ENCODE measurements at places on chromosomes 6 and 20.

GRCh38 chr6:43929511-43929910 lies 159.5 kb downstream of the VEGFA start:
- no peak for DNase-seq

GRCh38 chr6:98880486-98880885 lies 46.1 kb downstream of the POU3F2 start:
- DNase-seq, result no peak

DNA sequence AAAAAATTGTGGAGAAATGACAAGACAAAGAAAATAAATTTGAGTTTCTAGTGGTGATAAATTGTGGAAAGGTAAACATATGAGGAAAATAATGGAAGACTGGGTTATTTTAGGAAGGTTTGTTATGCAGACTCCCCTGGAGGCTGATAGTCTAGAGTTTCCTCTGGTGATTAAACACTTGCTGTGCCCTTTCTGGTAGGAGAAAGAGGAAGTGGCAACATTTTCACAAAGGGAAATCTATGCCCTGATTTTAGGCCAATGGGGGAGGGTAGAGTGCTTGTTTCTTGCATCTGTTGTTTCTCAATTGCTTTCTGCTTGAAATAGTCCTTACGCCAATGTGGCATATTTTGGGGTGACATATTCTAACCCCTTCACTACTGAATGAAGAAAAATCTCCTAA lies 129.1 kb upstream of the DOK5 start:
- DNase-seq, result no peak

- DNase-seq, result no peak
Observed at GRCh38 chr20:3515379-3516170, 44.8 kb downstream of the ATRN start.

DNA sequence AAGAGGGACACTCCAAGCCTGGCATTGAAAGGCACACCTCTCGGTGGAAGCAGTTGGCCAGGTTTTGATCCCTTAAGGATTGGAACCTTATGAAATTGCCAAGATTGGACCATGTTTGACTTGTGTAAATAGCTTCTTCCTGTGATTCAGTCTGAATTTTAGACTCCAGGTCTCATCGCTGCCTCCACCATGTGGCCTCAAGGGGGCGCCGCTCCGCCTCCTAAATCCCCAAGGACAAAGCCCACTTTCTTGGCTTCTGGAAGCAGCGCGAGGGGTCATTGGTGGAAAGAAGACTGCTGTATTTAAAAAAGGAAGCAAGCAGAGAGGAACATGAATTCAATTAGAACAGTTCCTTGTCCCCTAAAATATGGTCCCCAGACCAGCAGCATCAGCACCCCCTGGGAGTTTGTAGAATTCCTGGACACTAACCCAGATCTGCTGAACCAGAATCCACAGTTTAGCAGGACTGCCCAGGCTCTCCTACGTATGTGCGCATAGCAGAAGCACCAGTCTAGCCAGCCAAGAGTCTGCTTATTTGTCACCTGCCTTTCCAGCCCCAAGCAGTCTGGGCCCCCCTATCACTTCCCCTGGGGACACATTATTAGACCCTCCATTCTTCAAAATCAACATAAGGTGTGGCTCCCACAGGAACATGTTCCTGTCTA lies 108.5 kb downstream of the LY86 start:
- peak; percentile 46 for DNase-seq

DNA sequence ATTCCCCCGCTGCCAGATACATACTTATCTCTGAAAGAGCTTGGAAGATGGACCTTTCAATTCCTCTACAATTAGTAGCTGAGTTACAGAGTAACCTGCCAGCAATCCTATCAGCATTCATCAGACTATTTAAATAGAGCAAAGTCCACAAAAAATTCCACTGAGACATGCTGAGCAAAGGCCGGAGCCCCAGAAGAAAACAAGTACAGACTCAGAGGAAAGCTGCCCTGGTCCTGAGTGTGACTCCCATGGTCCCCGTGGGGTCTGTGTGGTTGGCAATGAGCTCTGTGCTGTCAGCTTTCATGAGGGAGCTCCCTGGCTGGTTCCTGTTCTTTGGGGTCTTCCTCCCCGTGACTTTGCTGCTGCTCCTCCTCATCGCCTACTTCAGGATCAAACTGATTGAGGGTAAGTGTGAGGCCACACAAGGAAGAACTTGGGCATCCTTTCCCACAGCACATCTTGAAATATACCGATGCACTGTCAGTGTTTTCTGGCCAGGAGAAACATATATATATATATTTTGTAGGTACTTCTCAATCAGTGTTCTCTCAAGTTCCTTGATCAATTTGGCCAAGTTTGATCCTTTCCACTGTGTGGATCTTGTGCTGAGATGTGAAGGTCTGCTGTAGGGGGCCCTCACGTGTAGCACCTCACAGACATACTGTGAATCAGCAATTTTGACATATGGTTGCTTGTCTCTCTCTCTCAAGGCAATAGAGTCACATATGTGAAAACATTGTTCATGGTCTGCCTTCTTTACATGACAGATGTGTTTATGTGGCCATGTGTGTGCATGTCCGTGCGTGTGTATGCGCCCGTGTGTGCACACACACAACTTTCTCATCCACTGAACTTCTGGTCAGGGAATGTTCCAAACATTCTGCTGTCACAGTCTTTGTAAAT lies at the start of gene SMLR1:
TSS of gene SMLR1 (plus strand) at position 160 of the 903 bp plus-strand sequence. CDS start at position 168, 8 bp downstream.
- DNase-seq, result no peak

- DNase-seq, result no peak
Observed at GRCh38 chr6:121848523-121849255, 413.2 kb downstream of the GJA1 start.

GRCh38 chr6:165245287-165245686 lies 64.1 kb downstream of the C6orf118 start:
- DNase-seq, result peak; percentile 12

GRCh38 chr6:44855562-44856411 lies 468.3 kb downstream of the CDC5L start:
- peak; percentile 44 for DNase-seq

- no peak for DNase-seq
Observed at GRCh38 chr6:75381877-75382633, 97.5 kb upstream of the TMEM30A start.

GRCh38 chr6:87093651-87094050 lies 1.3 kb downstream of the CGA start:
- peak; percentile 66 for DNase-seq

All from HCEC 1CT (cell line).